ENCODE measurements at places on chromosomes 1 and 21.

GRCh38 chr1:206727981-206728696, 42.4 kb upstream of the IL19 start:
- no peak for DNase-seq

GRCh38 chr1:47444562-47445465, 7.0 kb downstream of the FOXD2 start:
- DNase-seq, result no peak

DNA sequence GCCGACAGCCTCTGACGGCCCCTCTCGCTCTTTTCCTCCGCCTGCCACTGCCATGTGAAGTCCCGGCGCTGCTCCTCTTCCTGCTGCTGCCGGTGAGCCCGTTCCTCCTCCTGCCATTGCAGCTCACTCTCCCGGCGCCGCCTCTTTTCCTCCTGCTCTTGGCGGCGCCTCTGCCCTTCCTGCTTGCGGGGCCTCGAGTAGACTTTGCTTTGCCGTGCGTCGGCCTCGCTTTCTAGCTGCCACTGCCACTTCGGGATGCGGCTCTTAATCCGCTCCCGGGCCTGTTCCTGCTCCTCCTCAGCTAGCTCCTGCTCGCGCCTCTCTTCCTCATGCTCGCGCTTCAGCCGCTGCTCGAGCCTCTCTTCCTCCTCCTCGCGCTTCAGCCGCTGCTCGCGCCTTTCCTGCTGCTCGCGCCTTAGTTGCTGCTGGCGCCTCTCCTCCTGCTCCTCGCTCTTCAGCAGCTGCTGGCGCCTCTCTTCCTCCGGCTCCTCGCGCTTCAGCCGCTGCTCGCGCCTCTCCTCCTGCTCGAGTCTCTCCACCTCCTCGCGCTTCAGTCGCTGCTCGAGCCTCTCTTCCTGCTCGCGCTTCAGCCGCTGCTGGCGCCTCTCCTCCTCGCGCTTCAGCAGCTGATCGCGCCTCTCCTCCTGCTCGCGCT, 4.3 kb downstream of the TCHH start:
- DNase-seq, result no peak

DNA sequence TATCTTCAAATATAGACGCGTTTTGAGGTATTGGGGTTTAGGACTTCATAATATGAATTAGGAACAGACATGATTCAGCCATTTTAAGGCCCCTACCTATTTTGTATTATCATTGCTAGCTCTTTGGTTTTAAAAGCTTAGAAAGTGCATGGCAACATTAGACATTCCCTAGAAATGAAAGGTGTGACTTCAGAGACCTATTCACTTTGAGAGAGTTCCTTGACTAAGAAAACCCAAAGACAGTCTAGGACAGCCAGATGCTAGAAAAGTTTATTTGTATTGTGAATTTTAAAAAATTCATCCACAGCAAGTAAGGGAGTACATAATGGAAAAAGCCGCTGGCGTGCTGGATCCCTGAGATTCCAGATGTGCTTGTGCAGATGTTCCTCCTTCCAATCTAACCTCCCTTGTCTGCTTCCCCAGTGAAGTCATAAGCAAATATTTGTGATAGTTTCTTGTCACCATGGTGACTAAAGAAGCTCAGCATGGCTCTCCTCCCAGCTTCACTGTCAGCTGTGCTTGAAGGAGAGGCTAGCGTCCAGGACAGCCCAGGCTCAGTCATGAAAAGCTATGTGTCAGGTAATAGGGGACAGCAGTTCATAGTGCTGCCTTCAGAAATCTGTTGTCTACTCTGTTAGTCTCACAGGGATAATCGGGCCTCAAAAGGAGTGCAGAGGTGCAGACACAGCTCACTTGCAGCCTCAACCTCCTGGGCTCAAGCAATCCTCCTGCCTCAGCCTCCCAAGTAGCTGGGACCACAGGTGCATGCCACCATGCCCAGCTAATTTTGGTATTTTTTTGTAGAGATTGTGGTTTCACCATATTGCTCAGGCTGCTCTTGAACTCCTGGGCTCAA, 34.8 kb downstream of the KPNA6 start:
- no peak for DNase-seq

DNA sequence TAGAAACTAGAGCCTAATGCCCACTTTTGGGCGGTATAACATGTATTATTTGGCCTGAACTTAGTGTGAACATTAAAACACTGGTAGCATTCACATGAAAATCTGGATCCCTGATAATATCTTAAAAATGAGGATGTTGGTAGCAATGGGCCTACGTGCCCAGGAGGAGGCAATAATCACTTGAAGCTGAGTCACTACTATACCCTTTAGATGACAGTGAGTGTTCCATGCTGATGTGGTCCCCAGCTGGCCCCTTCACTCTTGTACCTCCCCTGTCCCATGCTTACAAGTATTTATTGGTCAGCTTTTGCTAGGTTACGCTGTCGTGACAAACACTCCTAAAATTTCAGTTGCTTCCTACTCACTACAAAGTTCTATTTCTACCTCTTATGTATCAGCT, 23.0 kb upstream of the POU2F1 start:
- no peak for DNase-seq

DNA sequence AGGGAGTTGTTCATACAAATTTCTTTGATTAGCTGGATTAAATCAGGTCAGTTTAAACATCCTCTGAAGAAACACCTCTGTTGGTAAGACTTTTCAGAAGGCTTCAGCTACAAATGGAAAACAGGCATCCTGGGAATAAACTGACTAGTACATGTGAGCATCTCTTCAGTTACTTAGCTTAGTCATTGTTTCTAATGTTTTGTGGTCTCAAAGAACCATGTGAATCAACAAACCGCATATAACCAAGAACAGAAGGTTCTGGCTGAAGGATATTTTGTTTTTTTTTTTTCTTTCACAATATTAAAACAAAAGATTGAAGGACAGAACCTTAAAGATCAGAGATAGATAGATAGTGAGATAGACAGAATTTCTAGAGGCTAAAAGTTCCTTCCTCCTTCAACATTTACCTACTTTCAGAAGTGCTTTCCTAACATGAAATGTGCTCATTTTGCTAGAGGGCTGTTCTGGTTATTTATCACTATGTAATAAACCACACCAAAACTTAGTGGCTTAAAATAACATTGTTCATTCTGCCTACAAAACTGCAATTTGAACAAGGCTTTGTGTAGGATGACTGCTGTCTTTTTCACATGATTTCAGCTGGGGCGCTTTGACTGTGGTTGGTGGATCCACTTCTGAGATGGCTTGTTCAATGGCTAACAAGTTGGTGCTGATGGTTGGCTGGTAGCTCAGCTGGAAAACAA, 119.8 kb upstream of the PTGFR start:
- no peak for DNase-seq

- no peak for DNase-seq
Measured at GRCh38 chr1:197649188-197649587, 126.1 kb downstream of the DENND1B start.

- no peak for DNase-seq
Measured at GRCh38 chr1:157646144-157646543, 48.3 kb upstream of the FCRL4 start.

- no peak for DNase-seq
Measured at GRCh38 chr1:92882819-92883218, 51.0 kb downstream of the RPL5 start.

DNA sequence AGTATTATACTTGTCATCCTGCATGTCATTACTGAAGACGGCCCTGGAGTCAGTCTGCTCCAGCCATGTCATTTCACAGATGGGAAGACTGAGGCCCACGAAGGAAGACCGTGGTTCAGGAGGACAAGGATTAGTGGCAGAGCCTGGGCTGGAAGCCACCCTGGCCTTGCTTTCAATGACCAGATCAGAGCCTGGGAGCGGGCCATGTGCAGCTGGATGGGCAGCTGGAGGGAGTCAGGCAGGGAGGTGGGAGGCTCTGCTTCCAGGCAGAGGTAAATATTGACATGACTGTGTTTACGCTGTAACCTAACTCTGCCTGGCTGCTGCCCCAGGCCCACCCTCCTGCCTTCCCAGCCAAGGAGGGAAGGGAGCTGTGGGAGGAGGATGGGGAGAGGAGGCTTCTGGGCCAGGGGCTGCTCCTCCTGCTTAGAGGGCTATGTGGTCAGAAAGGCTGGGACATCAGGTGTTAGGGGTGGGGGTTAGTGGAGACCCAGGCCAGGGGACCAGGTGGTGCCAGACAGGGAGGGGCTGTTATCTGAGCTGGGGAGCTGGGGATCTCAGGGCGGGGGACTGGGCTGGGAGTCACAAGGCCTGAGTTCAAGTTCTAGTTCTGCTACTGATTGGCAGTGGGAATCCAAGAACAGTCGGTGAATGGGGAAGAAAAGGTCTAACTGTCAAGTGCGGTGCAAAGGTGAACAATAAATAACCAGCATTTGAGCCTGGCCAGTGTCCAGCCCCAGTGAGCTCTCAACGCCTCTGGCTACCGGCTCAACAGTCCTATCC, 48.5 kb upstream of the ECE1 start:
- no peak for DNase-seq

DNA sequence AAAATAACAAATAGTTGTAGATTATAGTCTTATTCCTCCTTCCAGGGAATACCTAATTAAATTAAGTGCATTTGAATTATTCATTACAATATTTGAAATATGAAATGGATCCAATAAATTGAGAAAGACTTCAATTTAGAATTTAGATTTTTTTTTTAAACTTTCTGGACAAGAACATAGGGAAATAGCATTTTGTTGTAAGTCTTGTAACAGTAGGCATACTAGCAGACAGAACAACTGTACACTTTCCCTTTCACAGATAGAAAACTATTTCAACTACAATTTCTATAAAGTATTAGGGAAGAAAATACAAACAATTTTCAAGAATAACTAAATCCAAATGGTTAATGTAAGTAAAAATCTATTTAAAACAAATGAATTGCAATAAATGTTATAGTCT, 577.5 kb downstream of the USP25 start:
- DNase-seq, result no peak

DNA sequence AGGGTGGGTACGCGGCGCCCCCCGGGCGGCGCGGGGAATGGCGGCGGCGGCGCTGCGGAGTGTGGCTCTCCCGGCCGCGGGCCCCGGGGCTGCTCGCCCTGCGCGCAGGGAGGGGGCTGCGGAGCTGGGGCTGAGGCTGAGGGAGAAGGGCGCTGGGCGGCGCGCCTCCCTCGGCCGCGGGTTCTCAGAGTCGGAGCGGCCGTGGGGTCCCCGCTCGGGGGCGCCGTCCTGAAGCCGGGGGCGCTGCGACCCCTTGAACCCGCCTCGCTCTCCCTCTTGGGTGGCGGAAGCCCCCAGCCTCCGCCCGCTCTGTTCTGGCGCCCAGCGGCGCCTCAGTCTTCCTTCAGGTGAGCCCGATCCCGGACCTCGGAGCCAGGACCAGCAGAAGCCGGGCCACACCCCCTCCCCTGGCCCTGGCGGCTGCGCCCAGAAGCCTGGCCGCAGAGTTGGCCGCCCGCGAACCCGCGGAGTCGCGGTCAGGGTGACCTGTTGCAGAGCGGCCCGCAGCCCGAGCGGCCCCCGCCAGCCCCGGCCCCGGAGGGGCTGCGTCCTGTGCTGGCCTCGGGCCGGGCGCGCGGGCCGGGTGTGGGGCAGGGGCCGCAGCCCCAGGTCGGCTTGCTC, 532 bp downstream of the RALGPS2 start:
- DNase-seq, result no peak

DNA sequence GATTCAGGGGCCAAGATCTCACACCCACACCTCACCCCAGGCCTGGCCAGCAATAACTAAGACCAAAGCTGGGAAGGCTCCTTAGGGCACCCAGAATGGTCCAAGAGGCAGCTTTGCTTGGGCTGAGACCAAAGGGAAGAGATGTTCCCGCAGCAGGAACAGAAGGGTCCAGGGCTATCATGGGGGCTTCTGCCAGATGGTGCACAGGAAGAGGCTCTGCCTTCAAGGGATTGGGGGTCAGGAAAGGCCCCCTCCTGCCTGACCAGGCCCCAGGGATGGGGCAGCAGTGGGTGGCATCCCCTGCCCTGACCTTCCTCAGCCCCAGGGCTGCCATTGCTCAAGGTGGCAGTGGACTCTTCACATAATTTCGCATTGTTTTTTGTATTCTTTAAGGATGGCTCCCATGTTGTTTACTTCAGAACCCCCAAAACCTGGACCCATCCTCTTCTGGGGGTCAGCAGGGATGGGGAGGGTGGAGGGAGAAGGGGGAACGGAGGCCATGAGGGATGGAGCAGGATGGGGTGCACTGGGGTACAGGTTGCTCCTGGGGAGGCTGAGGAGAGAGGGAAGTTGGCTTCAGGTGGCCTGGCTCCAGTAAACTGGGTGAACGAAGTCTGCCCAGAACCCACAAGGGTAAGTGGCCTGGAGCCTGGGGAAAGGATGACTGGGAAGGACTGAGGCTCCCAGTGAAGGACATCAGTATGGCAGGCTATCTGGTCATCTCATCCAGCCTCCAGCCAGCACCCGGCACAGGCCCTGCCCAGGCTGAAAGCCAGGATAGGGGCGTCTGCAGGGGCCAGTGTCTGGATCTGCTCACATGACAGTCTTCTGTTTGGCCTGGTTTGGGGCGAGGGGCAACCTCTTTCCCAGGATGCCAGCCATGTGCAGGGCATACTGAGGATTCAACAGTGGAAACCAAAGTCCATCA, 2.6 kb upstream of the NADK start:
- DNase-seq, result no peak

GRCh38 chr1:44405031-44405797, at the start of gene RNF220:
Gene RNF220 (plus strand): TSS chr1:44405255.
- DNase-seq, result no peak

GRCh38 chr21:39221997-39222486, 38.8 kb upstream of the PSMG1 start:
- no peak for DNase-seq

DNA sequence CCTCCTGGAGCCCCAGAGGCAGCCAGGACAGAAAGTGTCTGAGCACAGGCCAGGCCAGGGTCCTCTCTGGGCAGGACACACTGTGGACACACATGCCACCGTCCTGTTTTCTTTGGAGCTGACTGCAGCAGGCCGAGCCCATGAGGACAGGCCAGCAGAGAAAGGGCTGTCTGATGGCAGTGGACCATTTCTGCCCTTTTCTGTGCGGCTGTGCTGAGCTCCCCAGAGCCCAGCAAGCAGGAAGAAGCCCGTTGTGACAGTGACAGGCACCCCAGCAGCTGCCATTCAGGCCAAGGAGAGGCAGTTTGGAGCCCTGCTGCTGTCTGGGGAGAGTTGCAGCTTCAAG, 115.8 kb upstream of the ARHGEF16 start:
- DNase-seq, result no peak

DNA sequence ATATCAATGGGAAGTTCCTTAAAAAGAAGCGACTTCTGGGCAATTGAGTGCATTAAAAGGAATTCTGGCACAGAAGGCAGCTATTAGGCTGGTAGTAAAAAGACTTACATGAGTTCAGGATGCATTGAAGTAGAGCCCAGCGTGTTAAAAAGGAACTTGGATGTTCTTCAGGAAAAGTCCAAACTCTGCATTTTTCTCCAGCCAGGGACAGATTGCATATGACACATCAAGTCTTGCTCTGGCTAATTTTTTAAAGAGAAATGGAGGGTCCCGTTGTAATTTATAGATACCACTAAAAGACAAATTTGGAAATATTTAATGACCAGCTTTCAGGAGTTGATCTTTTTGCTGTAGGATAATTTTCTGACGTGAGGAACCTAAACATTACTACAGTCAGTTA, 1.2 kb downstream of the TPRG1L start:
- DNase-seq, result no peak

DNA sequence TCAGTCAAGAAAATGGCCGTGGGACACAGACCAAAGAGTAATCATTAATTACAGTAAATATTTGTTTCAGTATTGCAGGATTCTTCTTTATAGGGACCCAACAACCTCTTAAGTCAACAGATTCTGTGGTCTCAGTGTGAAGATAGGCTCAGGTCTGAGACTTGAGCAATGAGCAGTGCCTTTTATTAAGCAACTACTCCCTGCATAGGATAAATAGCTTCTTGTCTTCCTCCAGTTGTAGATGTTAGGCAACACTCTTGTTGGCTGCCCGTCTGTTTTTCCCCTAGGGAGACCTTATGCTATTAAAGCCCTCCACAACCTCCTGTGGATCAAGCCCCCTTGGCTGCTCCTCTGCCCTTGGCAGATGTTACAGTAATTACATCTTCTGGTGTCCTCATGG, 1.8 kb upstream of the OMA1 start:
- DNase-seq, result no peak

Measured in stimulated activated CD8-positive, alpha-beta memory T cell treated with anti-CD3 and anti-CD28 coated beads, Interleukin-7, amount 100 ng/mL, for 1 hour (primary cell).